ENCODE measurements at places on chromosomes 3 and 15. TPM values are rescaled to one million over a fixed set of nuclear protein-coding genes. Genes with fewer than 3 reads are reported as not detected.

UNC13C gene
- total RNA-seq, result not detected

A4GNT gene
- not detected for total RNA-seq

IGDCC3 gene
- not detected for total RNA-seq

DNA sequence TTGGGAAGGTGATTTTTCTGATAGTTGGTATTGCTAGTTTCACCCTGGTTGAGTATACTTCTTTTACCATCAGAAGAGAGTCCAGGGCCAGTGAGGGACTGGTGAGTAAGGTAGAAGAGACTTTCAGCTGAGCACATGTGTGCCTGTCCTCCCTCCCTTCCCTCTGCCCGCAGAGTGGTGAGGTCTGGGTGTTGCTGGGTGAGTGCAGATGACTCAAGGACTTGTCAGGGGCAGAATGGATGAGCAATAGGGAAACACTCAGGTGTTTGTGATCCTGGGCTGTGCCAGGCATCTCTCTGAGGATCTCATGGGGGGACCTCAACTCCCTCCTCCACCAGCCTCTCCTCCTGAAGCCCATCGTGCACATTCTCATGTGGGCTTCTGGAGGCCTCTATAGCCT is 76.0 kb upstream of the GSK3B start:
- no peak for DNase-seq

GRCh38 chr3:159844801-159845261 is 143.8 kb upstream of the IL12A start:
- DNase-seq, result no peak

- DNase-seq, result no peak
Observed at GRCh38 chr3:27714692-27715453, 7.2 kb downstream of the EOMES start.

GRCh38 chr3:52110502-52110901 is 43.7 kb downstream of the POC1A start:
- no peak for DNase-seq

DNA sequence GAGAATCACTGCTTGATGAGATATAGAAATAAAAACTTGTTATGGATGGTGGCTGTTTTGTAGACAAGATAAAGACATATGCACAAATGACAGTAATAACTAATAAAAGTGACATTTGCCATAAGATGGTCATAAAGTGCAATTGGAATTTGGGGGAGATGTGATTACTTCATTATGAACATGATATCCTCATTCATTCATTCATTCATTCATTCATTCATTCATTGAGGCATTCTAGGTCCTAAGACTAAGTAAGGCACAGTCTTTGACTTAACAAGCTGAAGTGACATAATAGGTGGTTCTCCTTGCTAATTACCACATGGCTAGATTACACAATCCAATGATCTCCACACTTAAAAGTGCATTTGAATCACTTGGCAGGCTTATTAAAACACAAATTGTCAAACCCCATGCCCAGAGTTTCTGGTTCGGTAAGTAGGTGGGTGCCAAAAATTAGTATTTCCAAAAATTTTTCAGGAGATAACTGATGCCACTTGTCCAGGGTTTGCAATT is 18.9 kb downstream of the RAP2B start:
- DNase-seq, result no peak

DNA sequence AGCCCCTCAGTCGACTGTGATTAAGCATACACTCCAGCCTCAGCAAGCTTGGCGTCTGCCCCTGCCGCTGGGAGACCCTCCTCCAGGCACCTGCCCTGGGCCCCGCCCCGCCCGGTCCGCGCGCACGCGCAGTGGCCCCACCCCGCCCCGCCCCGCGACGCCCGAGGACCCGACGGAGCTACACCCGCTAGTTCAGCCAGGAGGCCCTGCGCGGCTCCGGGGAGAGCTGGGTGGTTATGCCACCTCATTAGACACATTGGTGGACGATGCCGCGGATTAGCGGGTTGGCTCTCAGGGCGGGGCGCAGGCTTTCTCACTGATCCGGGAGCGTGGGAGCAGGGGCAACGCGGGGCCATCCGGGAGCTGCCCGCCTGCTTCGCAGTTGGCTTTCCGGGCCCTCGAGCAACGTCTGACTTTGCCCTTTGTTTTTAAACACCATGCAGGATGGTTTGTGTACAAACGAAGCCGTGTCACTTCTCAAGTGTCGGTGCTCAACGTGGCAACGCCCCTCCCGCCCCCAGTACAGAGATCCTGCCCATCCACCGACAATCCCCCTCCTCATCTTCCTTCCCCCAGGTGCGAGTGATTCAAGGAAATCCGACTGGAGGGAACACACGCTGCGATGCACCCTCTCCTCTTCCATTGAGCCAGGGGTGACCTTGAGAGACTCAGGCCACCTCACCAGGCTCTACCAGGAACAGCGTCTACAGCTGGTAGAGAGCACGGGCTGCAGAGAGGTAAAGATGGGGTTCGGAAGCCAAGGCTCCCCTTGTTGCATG is 109.3 kb downstream of the SHQ1 start:
- DNase-seq, result no peak

DNA sequence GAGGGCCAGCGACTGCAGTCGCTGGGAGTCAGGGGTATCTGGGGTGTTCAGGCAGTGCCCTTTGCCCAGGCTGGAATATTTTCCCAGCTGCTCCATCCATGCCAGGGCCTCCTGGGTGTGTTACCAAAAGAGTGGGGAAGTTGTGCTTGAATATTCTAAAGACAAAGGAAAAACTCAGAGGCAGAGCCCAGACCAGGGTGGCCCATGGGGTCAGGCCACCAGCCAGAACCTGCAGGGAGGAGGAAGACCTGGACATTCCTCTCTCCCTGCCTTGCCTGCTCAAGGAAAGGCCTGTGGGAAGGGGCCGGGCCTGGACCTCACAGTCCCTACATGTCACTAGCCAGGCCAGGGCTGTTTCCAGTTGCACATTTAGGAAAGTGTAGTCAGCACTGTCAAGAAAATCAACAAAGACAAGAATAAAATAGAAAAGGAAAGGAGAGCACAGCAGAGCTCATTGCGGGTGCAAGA is 16.0 kb upstream of the KLF15 start:
- DNase-seq, result no peak

DNA sequence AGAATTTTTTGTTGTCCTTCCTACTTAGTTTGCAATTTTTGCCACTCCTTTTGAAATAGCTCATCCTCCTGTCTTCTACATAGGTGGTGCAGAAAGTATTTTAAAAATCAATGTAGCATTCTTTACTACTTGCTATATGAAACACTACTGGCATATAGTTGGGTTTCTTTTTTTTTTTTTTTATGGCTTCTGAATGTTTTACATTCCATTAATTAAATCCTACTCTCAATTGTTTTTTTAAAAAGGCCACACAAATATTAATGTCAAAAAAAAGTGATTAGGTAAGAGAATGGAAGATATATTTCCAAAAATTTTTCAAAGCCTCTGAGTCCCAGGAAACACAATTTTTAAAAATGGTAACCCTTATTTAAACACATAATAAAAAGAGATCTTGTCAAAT is 262.6 kb downstream of the MAGI1 start:
- DNase-seq, result no peak

- no peak for DNase-seq
Observed at GRCh38 chr15:71656425-71656824, 153.9 kb upstream of the NR2E3 start.

GRCh38 chr3:185976100-185976499 is 38.3 kb upstream of the TRA2B start:
- no peak for DNase-seq

- no peak for DNase-seq
Observed at GRCh38 chr3:164186095-164186494, 892.2 kb downstream of the SI start.

Measured in mesenteric fat pad (tissue), 1 donor.